ENCODE measurements at places on chromosomes 6 and 20. TPM values are rescaled to one million over a fixed set of nuclear protein-coding genes. Genes with fewer than 3 reads are reported as not detected.

The PSORS1C1 gene
- not detected for polyA plus RNA-seq

The GFRA4 gene
- polyA plus RNA-seq: not detected

The CST7 gene
- 0.70 TPM for polyA plus RNA-seq

The KCNK15 gene
- 0.09 TPM for polyA plus RNA-seq

The CLDN20 gene
- 1.1 TPM for polyA plus RNA-seq

The DNAH8 gene
- polyA plus RNA-seq: 0.77 TPM

The CTSA gene
- polyA plus RNA-seq: 156 TPM

Measured in left renal pelvis (tissue), 4 donors.